ENCODE measurements at places on chromosomes 13 and 19. TPM values are rescaled to one million over a fixed set of nuclear protein-coding genes. Genes with fewer than 3 reads are reported as not detected.

- H3K4me3 ChIP-seq, result no peak overlapping the region
- no peak for DNase-seq
- H3K27me3 ChIP-seq, result no peaks in the 10 kb centered on the region
- H3K4me1 ChIP-seq, result peaks cover 19% of the 10 kb centered on the region
- H3K36me3 ChIP-seq, result peaks cover 6% of the 10 kb centered on the region
- no peak overlapping the region for H3K27ac ChIP-seq
Observed at GRCh38 chr13:113582841-113583631, 1.5 kb upstream of the TFDP1 start.

- DNase-seq, result no peak
- peaks cover 4% of the 10 kb centered on the region for H3K27me3 ChIP-seq
- H3K4me1 ChIP-seq, result no peaks in the 10 kb centered on the region
- H3K4me3 ChIP-seq, result no peak overlapping the region
- H3K27ac ChIP-seq, result no peak overlapping the region
Observed at GRCh38 chr19:11390933-11391680, 7.0 kb upstream of the EPOR start.

DNA sequence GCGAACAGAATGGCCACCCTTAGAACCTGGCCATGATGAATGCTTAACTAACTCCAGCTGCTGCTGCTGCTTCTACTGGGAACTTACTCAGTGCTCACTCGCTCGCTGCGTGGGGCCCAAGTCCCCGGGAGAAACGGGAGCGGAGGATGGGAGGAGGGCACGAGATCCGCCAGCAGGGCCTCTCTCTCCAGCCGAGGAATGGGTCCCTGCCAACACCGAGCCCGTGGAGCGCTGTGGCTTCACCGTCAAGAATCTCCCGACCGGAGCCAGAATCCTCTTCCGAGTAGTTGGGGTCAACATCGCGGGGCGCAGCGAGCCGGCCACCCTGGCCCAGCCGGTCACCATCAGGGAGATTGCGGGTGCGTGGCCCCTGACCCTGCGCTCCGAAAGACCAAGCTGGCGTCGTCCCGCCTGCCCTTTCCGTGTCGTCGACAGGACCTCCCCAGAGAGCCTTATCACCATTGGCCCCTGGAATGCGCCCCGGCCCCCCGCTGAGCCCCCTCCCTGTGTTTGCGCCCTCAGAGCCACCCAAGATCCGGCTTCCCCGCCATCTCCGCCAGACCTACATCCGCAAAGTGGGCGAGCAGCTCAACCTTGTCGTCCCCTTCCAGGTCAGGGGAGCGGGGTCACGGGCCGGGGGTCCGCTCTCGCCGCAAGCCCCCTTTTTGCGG lies 17.8 kb upstream of the EMC10 start:
- no peaks in the 10 kb centered on the region for H3K4me1 ChIP-seq
- no peak for DNase-seq
- H3K36me3 ChIP-seq, result no peaks in the 10 kb centered on the region
- H3K4me3 ChIP-seq, result no peak overlapping the region
- H3K27me3 ChIP-seq, result peaks cover 53% of the 10 kb centered on the region
- no peak overlapping the region for H3K27ac ChIP-seq

DNA sequence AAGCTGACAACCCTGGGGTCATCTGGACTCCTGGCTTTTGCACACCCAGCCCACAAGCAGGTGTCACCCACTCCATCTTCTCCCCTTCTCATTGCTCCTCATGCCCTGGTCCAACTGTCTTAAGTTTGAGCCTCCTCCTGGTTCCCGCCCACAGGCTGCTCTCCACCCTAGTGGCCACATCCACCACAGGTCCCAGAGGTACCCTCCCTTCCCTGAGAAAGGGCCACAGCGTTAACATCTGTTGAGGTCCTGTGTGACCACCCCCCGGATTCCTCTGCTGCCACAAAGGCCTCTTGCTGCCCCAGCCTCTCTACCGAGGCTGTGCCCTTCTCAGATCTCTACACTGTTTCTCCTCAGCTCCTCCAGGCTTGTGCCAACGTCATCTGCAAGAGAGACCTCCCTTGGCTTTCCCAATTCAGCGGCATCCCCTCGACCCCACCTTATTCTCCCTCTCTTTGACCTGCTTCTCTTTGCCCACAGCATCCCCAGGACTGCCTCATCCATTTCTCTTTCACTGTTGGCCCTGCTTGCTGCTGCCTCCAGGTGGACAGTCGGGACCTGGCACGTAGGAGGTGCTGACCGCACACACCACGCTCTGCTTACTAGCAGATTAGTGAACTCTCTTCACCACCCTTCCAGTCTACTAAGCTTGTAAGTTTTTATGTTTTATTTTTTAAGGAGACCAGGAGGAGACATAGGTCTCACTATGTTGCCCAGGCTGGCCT lies 33.3 kb downstream of the SUGP2 start:
- H3K36me3 ChIP-seq, result peaks cover 66% of the 10 kb centered on the region
- no peaks in the 10 kb centered on the region for H3K4me1 ChIP-seq
- no peak overlapping the region for H3K4me3 ChIP-seq
- no peak for DNase-seq
- no peak overlapping the region for H3K27ac ChIP-seq

GRCh38 chr13:100423375-100423774 lies 165.2 kb downstream of the GGACT start:
- peaks cover 12% of the 10 kb centered on the region for H3K36me3 ChIP-seq
- H3K4me1 ChIP-seq, result no peaks in the 10 kb centered on the region
- no peak overlapping the region for H3K4me3 ChIP-seq
- no peak overlapping the region for H3K27ac ChIP-seq

GRCh38 chr19:11421371-11422098 lies 2.4 kb upstream of the RGL3 start:
- DNase-seq, result no peak
- H3K4me1 ChIP-seq, result peaks cover 54% of the 10 kb centered on the region

DNA sequence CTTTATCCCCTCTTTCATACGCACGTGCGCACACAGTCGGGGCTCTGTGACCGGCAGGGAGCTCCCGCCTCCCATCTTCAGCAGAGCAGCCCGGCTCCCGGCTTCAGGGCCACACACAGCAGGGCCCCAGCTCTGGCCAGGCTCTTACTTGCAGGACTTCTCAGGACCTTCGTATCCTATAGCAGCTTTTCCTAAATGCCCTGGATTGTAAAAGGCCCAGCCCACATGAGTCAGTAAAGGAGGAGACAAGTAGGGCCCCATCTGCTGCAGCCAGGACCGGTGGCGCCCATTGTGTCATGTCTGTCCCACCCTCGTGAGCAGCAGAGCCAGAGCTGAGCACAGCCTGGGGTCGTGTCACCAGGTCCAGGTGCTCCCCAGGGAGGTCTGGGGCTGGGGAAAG lies 107.6 kb upstream of the VSTM2B start:
- no peak overlapping the region for H3K4me3 ChIP-seq
- no peaks in the 10 kb centered on the region for H3K36me3 ChIP-seq
- DNase-seq, result no peak
- H3K27ac ChIP-seq, result no peak overlapping the region

DNA sequence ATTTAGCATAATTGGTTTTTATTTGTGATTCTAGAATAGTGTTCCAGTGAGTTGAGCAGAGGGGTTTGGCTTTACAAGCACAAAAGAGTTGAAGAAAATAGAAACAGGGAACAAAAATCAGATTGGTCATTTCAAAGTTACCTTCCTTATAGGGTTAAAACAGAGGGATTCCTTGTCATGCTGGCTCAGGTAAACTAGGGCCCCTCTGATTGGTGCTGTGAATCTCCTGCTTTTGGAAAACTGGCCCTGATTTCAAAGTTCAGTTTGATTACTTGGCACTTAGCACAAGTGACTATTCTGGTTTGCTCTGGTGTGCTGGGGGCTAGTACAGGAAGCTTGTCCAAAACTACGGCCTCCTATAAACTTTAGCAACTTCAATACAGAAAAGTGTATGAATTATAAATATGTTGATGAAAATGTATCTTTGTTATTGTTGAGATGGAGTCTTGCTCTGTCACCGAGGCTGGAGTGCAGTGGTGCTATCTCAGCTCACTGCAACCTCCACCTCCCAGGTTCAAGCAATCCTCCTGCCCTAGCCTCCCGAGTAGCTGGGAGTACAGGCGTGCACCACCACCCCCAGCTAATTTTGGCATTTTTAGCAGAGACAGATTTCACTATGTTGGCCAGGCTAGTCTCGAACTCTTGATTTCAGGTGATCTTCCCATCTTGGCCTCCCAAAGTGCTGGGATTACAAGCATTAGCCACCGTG lies 1.9 kb upstream of the MRPS31 start:
- peaks cover 24% of the 10 kb centered on the region for H3K4me1 ChIP-seq
- no peaks in the 10 kb centered on the region for H3K27me3 ChIP-seq
- H3K4me3 ChIP-seq, result no peak overlapping the region
- DNase-seq, result no peak
- H3K27ac ChIP-seq, result no peak overlapping the region

GRCh38 chr19:33868788-33869412 lies 72.2 kb downstream of the KCTD15 start:
- H3K4me3 ChIP-seq, result peak overlapping the region; percentile 26
- peaks cover 31% of the 10 kb centered on the region for H3K4me1 ChIP-seq

- no peak overlapping the region for H3K27ac ChIP-seq
- no peak for DNase-seq
- no peaks in the 10 kb centered on the region for H3K4me1 ChIP-seq
Observed at GRCh38 chr19:29785955-29786589, 25.7 kb upstream of the CCNE1 start.

DNA sequence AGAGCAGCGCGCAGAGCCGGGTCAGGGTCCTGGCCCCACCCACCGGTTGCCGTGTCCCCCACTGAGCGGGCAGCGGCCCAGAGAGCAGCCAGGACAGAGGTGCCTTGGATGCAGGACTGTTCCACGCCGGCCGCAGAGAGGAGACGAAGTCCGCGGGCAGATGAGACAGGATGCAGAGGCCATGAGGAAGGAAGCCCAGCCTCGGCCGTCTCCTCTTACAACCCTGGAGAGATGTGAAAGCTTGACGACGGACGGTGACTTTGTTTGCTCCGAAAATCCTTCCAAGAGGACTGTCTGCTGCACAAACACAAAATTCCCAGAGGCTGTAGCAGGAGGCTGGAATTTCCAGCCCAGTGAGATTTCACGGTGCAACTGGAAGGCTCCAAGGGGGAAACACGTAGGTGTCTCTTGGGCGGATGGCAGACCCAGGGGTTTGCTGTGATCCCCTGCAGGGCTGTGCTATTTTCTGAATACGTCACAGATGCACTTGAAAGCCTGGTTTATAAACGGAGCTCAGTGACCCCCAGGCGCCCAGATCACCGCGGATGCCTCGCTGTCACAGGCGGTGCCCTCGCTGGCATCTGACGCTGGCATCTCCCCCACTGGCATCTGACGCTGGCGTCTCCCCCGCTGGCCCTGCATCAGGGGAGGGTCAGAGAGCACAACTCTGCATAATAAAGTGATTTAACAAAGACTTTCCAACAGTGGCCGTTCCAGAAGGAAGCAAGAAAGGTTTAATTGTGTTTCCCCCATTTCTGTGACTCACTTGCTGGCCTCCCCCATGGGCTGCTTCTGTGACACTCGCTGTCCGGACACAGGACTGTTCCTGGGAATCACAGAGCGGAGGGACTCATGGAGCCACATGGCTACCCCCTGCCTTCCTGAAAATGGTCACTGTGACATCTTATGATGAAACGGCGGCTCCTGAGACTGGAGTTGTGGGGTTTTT lies 62.0 kb upstream of the C13orf46 start:
- no peaks in the 10 kb centered on the region for H3K27me3 ChIP-seq
- no peak for DNase-seq
- H3K4me1 ChIP-seq, result peaks cover 41% of the 10 kb centered on the region
- H3K4me3 ChIP-seq, result peak overlapping the region; percentile 19

GRCh38 chr13:23146006-23146405 lies 34.8 kb upstream of the SGCG start:
- no peak overlapping the region for H3K27ac ChIP-seq
- DNase-seq, result no peak
- no peaks in the 10 kb centered on the region for H3K27me3 ChIP-seq

DNA sequence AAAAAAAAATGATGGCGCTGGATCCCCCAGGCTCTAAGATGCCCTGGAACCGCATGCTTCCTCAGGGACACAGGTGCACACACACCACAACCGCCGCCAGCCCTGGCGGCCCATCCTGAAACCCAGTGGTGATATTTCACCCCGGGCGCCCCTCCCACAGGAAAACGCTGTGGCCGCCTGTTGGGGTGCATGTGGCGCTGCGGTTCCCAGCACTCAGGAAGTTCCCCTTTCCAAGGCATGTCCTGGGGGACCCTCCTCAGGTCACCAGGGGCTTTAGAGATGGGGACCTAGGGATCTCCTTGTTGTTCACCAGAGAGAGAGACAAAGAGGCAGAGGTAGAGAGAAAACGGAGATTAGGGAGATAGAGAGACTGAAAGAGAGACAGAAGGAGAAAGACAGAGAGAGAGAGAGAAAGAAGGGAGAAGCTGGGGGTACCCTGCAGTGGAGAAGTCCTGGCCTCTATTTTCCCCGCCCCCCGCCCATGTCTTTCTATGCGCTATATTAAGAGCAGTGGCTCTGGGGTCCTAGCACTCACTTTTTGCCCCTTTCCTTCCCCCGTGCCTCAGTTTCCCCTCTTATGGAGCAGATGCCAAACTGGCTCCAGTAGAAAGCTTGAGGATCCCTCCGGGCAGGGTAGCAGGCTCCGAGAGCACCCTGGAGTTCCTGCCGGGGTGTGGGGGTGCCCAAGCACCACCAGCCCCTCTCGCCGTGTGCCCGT lies 2.3 kb downstream of the ADGRE2 start:
- peaks cover 3% of the 10 kb centered on the region for H3K36me3 ChIP-seq
- no peaks in the 10 kb centered on the region for H3K27me3 ChIP-seq
- DNase-seq, result peak; percentile 78
- no peak overlapping the region for H3K27ac ChIP-seq
- peaks cover 13% of the 10 kb centered on the region for H3K4me1 ChIP-seq

Gene GJB6
- 128 TPM for total RNA-seq

Gene ZNF221
- total RNA-seq, result 2.9 TPM

All from suprapubic skin (tissue), 4 donors.